NCI-H524 treated with DMSO at 0.1 percent for 48 hours (cell line): ENCODE measurements at places on chromosomes 12 and 14.

GRCh38 chr14:65016471-65016870, 29.8 kb downstream of the FNTB start:
- DNase-seq: no peak

DNA sequence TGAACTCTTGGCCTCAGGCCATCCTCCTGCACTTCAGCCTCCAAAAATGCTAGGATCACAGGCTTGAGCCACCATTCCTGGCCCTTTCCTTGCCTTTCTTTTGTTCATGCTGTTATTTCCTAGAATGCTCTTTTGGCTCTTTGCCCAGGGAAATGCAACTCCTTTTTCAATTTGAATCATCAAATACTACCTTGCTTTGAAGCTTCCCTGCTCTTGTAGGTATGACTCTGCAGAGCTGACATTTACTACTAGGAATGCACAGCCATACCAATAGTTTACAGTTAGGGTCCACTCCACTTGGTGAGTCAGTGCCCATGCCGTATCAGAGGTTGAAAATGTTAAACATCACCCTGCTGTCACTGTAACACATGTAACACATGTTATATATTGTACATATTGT, 107.0 kb upstream of the CRY1 start:
- no peak for DNase-seq

DNA sequence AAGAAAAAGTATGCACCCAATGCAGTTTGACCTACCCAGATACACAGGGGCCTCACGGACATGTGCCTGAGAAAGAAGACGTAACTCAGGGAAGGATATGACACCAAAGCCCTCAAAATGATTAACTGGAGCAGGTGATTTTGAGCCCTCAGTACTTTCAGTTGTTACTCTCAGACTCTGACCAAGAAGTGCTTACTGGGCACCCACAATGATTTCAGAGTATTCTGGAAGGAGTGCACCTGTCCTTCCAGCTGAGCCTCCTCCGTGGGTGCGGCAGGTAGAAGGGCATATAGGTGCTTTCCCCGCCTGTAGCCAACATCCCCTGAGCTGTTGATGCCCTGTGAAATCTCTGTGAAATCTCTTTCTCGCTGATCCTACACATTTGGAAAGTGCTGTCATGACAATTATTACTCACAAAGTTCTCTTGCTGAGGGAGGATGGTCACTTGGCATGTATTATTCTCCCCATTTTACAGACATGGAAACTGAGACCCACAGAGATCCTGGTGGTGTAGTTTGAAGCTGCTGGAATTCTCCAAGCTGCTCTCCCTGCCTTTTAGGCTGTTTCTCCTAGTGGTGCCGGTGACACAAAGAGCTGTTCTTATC, 154.3 kb upstream of the CCND2 start:
- no peak for DNase-seq

DNA sequence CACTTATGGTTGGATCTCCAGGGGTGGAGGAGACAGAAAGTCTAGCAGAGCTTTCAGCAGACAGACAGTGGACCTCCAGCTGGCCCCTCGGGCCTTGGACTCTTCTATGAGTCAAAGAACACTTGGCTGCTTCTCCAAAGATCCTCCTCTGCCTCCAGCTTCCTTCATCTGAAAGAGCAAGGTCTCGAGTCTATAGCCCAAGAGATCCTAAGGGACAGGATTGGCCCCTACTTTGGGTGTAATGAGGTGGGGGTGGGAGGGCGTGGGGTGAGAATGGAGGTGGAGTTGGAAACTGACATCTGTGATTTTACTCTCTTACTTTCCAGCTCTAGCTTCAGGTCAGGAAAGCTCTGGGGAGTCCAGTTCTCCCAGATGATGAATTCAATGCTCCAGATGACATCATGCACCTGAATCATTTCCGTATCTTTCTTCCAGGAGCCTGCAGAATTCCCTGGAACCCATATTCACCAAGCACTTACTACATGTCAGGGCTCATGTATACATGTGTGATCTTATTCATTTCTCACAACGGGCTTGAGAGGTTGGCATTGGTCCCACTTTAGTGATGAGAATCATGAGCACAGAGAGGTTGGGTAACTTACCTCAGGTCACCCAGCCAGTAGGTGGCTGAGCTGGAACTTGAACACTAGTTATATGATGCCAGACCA, 10.2 kb upstream of the PGF start:
- no peak for DNase-seq

- DNase-seq: no peak
Measured at GRCh38 chr12:58850826-58851225, 69.5 kb downstream of the LRIG3 start.
